Left ventricle myocardium inferior (tissue), 1 donor: ENCODE measurements at places on chromosomes 1 and 21.

DNA sequence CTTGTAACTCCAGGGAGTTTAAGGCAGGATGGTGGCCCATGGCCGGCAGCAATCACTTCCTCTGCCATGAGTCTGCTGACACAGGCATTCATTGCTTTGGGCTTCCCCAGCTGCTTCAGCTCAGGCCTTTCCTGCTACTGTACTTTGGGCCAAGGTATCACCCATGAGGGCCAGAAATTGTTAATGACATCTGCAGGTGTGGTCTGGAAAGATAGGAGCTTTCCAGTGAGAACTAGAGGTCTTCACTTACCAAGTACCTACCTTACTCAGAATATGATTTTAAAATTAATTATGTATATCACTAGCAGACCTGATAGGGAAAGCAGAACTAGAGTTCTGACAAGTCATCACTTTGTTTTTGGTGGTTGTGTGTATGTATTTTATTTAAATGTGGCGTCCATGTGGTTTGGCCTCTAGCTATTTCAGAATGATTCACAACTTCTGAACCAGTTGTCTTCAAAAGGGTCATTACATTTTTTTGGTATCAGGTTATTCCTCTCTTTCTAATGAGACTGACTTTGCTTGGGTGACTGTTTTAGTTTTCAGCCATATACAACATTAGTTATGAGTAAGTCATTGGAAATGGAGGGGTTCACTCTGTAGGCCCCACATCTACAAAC lies 2.7 kb downstream of the RGL1 start:
- DNase-seq: peak; percentile 35

GRCh38 chr1:237884237-237884636 lies 6.5 kb downstream of the ZP4 start:
- no peak for DNase-seq

- no peak for DNase-seq
Measured at GRCh38 chr1:231828182-231828920, 201.8 kb downstream of the DISC1 start.

DNA sequence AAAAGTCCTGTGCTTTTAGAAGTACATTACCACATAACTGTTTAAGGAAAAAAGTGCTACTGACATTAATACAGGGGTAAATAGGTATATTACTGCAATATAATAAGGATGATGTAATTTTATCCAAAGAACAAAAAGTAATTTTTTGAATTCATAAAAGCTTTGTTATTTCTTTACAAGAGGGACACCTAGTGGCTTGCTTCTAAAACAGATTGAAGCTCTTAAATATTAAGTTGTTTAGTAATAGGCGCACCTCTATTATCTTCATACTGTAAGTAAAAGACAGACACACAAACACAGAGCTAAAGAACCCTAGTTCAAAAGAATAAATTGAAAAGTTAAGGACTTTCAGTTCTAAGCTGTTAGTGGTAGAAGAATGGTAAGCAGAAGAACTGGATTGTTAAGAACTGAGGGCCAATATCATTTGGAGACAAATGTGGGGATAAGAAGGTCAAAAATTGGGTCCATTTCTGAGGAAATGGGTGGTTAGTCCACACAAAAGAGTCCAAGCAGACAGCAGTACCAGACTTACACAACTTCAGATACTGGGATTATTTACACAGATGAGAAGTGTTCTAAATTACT lies 15.4 kb downstream of the ZNHIT6 start:
- no peak for DNase-seq

DNA sequence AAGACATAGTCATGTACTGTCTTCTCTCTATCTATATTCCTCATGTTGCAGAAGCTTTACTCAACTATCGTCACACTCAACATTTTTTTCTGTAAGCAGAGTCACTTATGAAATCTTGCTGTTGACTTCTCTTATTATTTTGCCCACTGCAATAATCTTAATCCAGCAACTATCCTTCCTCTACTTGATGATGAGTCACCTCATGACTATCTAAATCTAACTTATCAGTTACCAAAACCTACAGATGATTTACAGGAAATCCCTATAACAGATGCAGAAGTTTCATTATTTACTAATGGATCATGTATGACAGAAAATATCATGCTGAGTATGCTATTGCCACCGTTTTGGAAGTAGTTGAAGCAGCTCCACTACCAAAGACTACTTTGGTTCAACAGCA lies 378.9 kb downstream of the DUSP10 start:
- no peak for DNase-seq

DNA sequence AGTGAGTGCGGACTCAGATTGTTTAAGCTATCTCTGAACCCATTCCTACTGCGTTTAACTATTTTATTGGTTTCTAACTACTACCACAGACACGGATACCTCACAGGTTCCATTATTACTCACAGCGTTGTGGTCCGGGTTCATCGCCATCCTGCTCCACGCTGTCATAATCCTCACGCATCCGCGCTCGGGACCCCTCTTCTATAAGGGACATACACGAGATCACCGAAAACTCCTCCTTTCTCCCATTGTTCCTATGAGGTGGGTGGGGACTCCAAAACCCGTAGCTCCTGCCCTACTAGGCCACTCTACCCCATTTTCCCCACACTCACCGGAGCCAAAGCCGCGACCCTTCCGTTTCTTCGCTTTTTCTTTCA lies 610 bp downstream of the RBM8A start:
- DNase-seq: no peak

- DNase-seq: no peak
Measured at GRCh38 chr1:29414086-29414485, 177.8 kb downstream of the PTPRU start.

GRCh38 chr1:45008516-45008915 lies 2.6 kb downstream of the HECTD3 start:
- no peak for DNase-seq

GRCh38 chr1:75632350-75632949 lies 21.5 kb upstream of the SLC44A5 start:
- DNase-seq: no peak

- DNase-seq: no peak
Measured at GRCh38 chr1:206512058-206512850, 4.9 kb downstream of the RASSF5 start.

- no peak for DNase-seq
Measured at GRCh38 chr1:154420961-154421924, 16.1 kb downstream of the IL6R start.

DNA sequence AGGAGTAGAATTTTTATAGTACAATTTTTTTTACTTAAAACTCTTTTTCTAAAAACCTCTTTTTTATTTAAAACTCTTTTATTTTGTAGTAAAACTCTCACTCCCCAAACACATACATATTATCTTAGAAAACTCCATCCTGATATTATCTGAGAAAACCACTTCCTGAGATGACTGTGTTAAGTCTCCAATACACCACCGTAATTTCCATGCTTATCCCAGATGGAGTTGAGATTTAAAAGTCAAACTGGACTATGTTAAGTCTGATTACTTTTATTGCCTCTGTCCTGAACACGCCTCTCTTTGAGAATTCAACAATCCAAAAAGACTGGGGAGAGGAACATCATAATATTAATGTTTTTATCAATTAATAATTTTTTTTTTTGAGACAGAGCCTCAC lies 3.7 kb downstream of the SEC16B start:
- no peak for DNase-seq

GRCh38 chr1:100440075-100440809 lies 87.9 kb downstream of the CDC14A start:
- DNase-seq: no peak

DNA sequence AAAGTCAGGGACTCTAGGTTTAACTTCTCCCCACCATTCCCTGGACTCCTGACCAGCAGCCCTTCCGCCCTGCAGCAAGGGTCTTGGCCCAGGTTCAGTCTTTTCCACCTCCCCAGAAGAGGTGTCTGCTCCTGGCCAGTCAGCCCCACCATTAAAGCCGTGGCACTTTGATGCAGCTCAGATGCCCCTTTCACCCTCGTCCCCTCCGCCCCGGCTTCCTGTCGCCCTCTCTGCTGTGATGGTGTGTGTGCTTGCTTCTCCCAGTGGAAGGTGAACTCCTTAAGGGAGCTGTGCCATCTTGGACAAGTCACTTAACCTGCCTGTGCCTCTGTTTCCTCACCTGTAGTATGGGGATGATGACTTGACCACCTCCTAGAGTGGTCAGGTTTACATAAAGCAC lies 17.8 kb upstream of the TTC4 start:
- no peak for DNase-seq

GRCh38 chr21:17472592-17473271 lies 40.1 kb upstream of the CXADR start:
- DNase-seq: no peak

GRCh38 chr1:85109475-85109874 lies 61.2 kb upstream of the MCOLN3 start:
- peak; percentile 26 for DNase-seq

GRCh38 chr1:203555076-203555475 lies 61.1 kb downstream of the OPTC start:
- no peak for DNase-seq

GRCh38 chr1:220594356-220594755 lies 66.4 kb downstream of the MARK1 start:
- DNase-seq: no peak

- no peak for DNase-seq
Measured at GRCh38 chr1:231522931-231523642, 5.4 kb upstream of the TSNAX start.

DNA sequence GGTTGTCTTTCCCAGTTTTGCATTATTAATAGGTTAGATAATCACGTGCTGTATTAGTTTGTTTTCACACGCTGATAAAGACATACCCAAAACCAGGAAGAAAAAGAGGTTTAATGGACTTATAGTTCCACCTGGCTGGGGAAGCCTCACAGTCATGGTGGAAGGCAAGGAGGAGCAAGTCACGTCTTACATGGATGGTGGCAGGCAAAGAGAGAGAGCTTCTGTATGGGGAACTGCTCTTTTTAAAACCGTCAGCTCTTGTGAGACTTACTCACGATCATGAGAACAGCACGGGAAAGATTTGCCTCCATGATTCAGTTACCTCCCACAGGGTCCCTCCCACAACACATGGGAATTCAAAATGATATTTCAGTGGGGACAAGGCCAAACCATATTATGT lies 2.3 kb upstream of the VCAM1 start:
- DNase-seq: no peak

GRCh38 chr1:1374929-1375662 lies at the start of gene AURKAIP1:
Gene AURKAIP1 (minus strand): TSS chr1:1375207. CDS start chr1:1374756, 451 bp downstream.
- DNase-seq: peak; percentile 97

GRCh38 chr1:43878854-43879253 lies 54.7 kb upstream of the ARTN start:
- no peak for DNase-seq

DNA sequence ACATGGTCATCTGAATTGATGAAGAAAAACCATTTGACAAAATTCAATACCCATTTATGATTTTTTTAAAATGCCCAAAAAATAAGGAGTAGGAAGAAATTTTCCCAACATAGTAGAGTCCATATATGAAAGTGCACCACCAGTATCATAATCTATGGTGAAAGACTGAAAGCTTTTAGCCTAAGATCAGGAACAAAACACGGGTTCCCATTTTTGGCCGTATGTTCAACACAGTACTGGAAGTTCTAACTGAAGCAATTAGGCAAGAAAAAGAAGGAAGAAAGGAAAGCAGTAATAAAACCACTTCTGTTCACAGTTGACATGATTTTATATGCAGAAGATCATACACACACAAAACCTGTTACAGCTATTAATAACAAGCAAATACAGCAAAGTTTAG lies 227.8 kb upstream of the RAB4A start:
- DNase-seq: no peak

GRCh38 chr1:27876341-27877114 lies 4.2 kb downstream of the THEMIS2 start:
- DNase-seq: no peak

DNA sequence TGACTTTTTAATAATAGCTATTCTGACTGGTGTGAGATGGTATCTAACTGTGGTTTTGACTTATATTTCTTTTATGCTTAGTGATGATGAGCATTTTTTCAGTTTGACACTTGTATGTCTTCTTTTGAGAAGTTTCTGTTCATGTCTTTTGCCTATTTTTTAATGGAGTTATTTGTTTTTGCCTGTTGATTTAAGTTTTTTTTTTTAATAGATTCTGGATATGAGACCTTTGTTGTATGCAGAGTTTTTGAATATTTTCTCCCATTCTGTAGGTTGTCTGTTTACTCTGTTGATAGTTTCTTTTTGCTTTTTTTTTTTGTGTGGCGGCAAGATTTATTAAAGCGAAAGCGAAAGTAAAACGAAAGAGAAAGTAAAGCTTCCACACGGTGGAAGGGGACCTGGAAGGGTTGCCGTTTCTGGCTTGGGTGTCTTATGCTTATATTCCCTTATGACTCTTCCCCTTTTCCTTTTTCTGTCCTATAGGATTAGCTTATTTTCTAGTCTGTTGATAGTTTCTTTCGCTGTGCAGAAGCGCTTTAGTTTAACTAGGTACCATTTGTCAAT lies 67.6 kb downstream of the TBX19 start:
- DNase-seq: no peak

GRCh38 chr1:224637515-224637914 lies 21.4 kb downstream of the CNIH3 start:
- no peak for DNase-seq

GRCh38 chr1:36641776-36642175 lies 159.1 kb upstream of the CSF3R start:
- no peak for DNase-seq

DNA sequence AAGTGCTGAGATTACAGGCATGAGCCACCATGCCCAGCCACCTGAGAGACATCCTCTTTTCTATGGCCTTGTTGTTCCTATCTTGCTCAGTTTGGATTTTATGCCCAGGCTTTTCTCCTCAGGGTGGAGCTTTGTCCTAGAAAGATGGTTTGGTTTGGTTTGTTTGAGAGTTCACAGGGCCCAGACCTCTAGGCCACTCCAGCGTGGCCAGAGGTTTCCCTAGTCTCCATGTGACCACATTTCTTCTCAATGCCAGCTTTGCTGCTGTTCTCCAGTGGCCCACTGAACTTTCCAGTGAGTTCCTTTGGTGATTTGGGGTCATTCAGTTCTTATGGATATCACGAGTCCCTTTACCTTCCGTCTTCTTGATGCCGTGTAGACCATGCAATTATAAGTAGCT lies 92.6 kb upstream of the SERBP1 start:
- DNase-seq: no peak

DNA sequence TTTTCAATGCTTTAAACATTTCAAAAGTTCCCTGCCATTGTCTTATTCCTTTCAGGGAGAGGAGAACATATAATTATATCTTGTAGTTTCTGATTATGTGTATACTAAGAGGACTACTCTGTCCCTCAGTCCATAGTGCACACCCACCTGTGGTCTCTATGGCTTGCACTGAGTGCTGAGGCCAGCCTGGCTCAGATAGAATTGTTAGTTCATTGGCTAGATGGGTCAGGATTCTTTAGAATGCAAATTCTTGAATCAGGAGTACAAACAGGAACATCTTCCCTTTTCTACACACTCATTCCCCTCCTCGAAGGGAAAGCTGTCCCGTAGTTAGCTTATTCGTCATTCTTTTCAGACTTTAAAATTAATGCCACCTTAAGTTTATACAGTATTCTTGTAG lies 8.2 kb downstream of the BACH1 start:
- DNase-seq: no peak

DNA sequence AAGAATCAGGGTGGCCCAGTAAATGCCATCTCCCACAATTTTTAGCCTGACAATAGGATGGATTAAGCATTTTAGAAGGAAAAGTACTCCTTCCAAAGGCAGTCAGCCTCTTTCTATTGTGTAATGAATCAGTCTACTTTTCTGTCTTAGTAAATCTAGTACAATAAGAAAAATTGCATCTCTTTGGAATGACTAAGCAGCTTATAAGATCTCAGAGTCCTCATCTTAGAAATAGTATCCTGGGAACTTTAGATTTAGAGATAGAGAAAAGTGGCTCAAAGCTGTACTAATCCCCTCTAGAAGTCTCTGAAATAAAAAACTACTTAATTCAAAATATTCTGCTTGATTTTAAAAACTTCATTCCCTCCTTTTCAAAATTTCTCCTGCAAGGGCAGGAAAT lies 81.4 kb downstream of the SLC44A5 start:
- DNase-seq: no peak

GRCh38 chr1:35544976-35545375 lies 12.2 kb downstream of the KIAA0319L start:
- DNase-seq: no peak
